Activated T-cell treated with anti-CD3 and anti-CD28 coated beads for 48 hours (primary cell): ENCODE measurements at places on chromosomes 11 and 22.

GRCh38 chr11:85923455-85923854 is 68.3 kb downstream of the CCDC83 start:
- DNase-seq, result no peak

DNA sequence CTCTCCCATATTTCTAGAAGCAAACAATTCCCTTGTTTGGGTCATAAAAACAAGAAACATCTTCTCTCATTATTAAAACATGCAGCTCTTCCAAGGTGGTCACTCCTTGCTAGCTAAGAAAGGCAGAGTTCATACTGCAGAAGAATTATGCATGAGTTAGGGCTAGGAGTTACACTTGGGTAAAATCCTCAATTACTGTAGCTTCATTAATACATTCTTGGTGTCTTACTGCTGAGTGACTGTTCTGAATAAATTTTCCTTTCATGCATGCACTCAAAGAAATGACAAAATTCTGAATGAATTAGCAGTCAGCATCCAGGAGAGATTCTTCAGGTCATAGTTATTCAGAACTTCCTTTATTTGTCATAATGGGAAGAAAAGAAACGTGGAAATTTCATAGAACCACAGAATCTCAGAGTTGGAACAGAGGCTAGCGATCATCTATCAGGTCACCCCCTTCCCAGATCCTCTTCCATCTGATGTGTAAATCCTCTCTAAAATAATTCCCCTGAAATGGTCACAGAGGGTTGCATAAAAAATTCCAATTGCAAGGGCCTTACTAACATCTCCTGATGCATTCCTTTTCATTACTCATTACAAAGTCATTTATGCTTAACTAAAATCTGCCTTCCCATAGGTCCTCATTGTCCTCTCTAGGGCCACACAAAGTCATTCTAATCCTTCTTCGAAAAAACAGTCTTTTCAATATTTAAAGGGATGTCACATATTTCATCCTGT is 771.5 kb downstream of the DLG2 start:
- DNase-seq, result no peak

- DNase-seq, result no peak
Observed at GRCh38 chr22:21939461-21939913, 13.2 kb downstream of the PPM1F start.

DNA sequence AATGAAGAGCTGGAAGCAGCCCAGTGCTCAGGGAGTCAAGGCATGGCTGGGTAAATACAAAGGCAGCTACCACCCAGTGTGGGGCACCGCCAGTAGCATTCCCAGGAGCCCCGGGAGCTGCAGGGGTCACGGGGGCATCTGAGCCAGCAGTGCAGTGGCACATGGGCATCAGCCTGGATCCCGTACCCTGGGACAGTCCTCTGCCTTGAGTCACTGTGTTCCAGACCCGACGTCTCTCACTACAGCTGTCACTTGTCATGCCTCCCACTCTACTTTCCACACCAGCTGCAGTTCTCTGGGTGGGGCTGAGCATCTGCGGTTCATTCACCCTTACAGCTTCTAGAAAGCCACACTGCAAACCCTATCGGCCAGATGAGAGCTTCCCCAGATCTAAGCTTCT is 29.6 kb downstream of the DHCR7 start:
- DNase-seq, result peak; percentile 9

GRCh38 chr11:128328955-128329551 is 258.3 kb downstream of the ETS1 start:
- DNase-seq, result no peak

DNA sequence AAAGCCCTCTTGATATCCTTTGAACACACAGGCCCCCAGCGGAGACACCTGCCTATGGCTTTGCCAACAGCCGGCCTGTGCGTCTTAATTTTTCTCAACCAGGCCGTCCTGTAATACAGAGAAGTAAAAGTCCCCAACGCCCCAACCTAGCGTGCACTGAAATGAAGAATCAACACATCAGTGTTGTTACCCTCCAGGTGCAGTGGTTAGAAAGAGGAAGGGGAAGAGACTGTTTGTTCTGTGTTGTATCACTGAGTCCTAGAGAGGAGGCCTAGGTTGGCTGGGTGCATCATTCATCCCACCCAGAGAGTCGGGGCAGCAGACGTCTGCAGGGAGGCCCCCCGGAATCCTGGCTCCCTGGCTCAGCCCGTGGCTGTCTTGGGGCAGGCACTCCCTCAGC is 25.7 kb downstream of the SGSM1 start:
- no peak for DNase-seq

DNA sequence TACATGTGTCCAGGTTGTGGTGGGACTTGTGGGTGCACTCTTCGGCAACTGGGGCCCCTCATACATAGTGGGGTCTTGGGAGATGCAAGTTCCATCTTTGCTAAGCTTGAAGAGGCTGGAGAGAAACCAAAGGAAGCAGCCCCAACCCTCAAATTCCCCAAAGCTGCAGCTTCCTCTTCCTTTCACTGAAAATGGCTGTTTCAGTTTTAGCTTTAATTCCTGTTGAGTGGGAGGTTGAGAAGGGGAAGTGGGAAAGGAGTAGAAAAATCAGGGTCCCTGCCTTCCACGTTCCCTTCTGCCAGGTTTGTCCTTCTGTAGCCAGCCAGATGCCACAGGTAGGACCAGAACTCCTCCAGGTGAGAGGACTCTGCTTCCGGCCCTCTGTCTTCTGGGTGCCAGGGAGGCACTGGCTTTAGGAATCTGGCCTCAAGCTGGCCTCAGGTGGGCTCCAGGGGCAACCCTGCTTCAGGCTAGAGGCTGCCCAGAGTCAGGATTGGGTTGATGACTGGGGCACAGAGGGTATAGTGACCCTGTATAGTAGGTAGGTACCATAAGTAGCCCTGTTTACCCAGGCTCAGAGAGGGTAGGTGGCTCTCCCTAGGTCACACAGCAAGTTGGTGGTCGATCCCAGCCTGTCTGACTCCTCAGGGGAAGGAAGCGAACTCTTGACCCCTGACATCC is 16.2 kb downstream of the P2RY6 start:
- DNase-seq, result no peak

- no peak for DNase-seq
Observed at GRCh38 chr22:50211147-50211546, 10.3 kb downstream of the SELENOO start.

GRCh38 chr11:65852508-65853245 is 5.3 kb downstream of the CFL1 start:
- no peak for DNase-seq

DNA sequence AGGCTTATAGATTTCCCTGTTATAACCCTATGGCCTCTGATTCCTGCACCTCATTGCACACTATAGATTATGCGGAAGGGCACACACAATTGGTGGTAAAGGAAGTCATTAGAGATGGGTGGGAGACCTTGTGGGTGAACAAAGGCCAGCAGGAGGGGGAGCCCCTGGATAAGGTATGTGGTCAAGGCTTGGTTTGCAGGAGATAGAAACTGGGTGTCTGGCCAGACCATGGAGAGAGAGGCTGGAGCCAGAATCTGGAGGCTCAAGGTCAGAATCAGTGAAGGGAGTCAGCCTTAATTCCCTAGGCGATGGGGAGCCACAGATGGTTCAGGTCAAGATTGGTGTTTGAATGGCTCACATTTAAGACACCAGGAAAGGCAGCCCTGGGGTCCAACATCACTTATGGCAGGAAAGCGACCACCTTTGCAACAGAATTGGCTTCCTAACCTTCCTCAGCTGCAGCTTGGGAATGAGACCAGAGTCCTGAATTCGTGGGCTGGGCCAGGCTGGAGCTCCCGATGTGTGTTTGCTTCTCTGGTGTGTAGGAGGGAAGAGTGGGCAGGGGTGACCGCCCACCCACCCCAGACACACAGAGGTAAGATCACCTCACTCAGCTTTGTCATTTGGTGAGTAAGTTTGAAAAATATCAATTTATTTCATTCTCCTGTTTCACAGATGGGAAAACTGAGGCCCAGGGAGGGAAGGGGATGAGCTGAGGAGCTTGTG is 22.7 kb upstream of the SCUBE1 start:
- DNase-seq, result no peak

GRCh38 chr22:27377501-27378295 is 423.9 kb downstream of the MN1 start:
- no peak for DNase-seq

DNA sequence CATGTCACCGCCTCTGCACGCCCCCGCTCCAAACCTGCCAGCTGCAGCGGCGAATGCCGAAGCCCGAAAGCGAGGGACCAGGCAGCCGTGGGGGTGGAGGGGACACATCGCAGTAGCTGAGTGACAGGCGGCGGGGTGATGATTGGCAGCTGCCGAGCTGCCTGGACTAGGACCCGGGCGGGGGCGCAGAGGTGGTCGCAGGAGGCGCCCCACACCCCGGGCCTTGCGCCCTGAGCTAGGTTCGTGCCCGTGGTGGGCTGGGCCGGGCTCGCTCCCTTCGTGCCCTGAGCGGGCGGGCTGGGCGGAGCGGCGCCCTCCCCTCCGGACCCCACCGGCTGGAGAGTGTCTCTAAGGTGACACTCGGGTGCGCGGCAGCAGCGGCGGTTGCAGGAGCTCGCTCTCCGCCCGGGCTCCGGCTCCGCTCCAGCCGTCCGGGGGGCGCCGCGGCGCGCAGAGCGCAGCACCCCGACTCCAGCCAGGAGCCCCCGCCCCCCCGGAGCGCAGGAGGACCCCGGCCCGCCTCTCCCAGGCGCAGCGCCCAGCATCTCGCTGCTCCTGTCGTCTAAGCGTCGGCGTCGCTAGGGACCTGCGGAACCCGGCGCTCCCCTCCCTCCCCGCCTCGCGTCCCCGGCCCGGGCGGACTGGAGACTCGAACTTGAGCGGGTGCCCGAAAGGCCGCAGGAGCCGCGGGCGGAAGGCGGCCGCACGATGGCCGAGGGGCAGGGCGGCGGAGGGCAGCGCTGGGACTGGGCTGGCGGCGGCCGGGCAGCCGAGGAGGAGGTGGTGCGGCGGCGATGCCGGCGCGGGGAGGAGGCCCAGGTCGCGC is 14.5 kb upstream of the DGKZ start:
- no peak for DNase-seq

GRCh38 chr11:18564149-18564548 is 24.4 kb downstream of the UEVLD start:
- no peak for DNase-seq

- no peak for DNase-seq
Observed at GRCh38 chr11:33830903-33831648, 56.8 kb upstream of the FBXO3 start.

DNA sequence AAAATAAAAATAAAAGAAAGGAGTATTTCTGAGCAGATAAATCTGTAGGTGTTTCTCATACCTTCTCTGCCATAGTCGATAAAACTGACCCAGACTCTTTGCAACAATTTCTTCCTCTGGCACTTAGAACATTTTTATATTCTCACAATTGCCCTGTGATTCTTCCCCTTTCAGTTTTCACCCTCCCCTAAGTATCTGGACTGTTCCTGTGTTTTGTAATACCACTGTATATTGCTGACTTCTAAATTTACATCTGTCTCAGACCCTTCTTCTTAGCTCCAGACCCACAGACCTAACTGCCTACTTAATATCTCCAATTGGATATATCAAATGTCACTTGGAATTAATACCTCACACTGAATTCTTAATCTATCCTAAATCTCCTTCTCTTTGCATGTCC is 133.4 kb upstream of the DDI1 start:
- no peak for DNase-seq

DNA sequence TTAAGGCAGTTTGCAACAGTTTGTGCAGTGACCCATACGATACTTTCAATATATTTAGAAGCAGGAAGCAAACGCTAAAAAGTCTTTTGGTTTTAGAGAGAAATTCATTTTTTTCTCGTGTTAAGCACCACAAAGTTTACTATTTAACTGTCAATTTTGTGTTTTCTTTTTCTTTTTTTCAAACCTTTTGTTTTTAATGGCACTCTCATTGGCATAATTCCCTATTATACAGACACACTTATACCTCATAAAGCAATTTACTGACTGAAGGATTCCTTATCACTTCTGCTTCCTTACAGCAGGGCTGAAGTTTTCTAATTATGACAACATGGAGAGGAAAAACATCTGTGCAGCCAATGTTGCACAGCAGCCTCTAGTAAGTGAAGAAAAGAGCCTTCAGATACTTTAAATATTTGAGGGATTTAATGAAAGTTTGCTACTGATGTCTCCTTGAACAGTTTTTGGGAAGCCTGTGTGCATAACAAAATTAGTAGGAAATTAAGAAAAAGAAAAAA is 2191.2 kb downstream of the LRRC4C start:
- no peak for DNase-seq

DNA sequence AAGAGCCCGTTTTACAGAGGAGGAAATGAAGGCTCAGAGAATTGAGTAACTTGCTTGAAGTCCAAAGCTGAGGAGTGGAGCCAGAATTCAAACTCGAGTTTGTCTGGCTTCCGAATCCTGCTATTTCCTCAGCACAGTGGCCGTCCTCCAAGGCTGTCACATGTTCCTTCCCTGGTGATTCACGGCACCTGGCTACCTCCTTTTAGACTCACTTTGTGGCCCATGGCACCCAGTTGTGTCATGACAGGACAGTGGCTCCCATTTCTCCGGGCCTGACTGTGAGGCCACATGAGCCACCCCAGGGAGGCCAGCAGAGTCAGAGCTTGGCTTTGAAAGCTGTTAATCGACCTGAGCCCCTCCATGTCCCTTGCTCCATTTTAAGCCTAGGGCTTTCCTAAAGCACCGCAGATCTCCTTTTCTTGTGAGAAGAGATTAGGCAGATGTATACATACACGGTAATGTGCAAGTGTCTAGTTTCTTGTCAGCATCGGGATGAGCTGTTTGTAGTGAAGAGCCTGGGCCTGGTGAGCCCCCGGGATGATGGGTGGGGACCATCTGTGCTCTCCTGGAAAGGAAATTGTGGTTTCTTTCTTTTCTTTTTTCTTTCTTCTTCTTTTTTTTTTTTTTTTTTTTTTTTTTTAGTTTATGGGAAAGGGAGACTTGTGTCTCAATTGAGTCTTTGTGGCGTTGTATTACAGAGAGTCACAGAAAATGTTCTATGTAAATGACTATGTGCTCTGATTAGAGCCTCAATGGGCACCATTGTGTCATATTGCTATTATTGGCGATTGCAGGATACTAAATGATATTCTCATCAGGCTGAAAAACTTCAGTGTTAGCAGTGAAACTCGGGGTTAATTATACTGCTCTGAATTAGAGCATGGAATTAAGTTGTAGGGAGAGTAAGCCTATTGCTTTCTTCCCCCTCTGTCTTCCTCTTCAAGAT is 54.8 kb downstream of the PTPRJ start:
- no peak for DNase-seq

DNA sequence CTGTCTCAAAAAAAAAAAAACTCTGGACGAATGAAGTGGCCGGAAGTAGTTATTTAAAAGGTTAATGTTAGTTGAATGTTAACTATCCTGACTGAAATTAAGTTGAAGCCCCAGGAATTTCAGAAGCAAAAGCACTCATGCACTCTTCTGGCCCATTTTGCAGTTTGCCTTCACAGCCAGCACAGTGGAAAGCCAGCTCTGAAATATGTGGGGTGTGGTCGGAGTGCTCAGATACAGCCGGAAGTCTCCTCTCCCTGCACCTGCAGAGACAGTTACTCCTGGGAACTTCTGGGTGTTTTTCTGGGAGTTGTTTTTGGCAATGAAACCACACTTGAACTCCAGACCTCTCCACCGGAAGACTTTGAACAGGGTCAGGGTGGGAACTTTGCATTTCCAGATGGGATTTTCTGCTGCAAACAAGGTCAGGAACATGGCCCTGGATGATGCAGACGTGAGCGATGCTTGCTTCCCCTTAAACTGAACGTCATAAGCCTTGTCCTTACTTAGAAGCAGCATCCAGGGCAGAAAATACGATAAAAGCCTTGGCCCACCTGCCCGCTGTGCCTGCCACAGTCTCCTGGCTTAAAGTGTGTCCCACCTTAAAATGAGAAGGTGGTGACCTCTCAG is 21.5 kb upstream of the CABP2 start:
- DNase-seq, result no peak
